Stimulated activated CD4-positive, alpha-beta T cell treated with anti-CD3 and anti-CD28 coated beads, Interleukin-4, amount 100 ng/mL, for 48 hours (primary cell): ENCODE measurements at places on chromosomes 7 and 10.

DNA sequence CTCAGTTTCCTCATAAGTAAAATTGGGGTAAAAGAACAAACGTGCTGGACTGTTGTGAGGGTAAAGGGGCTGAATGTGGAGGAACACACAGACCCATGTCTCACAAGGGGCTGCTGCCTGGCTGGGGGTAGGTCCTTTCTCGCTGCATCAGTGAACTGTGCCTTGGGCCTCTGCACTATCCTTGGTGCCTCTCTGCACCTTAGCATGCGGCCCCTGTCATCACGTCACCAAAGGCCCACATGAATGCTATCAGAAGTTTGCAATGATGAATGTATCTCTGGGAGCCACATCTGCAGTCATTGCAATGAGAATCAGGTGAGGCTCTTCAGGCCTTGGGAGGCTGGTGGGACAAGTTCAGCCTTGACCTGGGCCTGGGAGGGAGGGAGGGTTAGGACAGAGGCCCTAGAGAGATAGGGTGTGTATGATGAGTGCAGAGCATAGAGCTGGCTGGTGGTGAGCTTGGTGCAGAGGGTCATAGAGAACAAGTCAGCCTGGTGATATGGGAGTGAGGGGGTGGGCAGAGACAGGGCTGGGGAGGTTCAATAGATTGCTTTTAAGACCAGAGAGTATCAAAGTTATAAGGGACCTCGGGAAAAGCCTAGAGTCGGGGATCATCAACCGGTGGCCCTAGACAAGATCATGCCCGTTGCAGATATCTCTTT, 308.4 kb downstream of the RPS24 start:
- DNase-seq, result no peak

DNA sequence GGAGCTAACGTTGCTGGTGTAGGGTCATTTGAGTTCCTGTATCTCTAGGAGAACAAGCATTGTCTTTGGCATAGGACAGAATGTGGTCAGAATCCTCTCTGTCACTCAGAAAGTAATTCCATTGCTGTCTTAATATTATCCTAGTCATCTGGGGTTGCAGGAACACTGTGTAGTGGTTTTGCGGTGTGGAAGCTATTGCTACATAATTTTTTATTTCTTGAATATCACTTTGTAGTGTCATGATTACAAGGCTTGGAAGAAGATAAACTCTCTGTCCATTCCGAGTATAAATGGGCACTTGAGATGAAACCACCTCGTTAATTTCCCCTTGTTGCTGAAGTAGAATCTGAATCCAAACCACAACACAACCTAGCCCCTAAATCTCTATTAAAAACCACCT, 919.2 kb downstream of the LRMDA start:
- DNase-seq, result no peak

- DNase-seq, result no peak
These were observed 140.1 kb downstream of the KMT2E start for GRCh38 chr7:105154084-105154483.

- no peak for DNase-seq
These were observed 94.9 kb downstream of the MARCHF5 start for GRCh38 chr10:92385831-92386230.

GRCh38 chr7:113292105-113292504, 173.8 kb upstream of the SMIM30 start:
- no peak for DNase-seq

- DNase-seq, result no peak
These were observed 109.2 kb downstream of the PIP4K2A start for GRCh38 chr10:22605168-22605567.

DNA sequence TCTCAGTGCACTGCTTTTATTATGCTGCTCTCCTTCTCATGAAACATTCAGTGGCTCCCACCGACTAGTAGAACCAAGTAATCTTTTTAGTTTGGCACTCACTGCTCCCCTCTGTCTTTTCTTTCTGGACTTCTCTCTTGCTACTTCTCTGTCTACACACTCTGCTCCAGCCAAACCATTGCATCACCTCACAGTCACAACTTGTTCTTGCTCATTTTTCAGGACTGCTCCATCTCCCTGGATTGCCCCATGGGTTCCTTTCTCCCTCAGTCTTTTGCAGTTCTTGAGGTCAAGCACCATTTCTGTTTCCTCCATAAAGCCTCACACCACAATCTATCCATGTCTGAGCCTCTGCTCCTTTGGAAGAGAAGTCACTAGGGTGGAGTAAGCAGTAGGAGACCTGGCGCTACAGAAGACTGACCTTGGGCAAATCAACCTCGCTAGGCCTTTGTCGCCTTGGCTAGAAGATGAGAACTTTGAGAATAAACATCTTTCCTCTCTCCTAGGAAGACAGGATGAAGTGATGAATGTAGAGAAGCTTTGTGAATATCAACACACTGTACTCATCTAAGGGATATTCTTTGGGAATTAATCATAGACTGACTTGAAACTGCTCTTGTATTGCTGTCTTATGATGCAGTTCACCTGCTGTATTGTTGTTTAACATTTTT, 186.2 kb downstream of the LRMDA start:
- no peak for DNase-seq

GRCh38 chr10:78549140-78549935, 515.7 kb downstream of the RPS24 start:
- no peak for DNase-seq

DNA sequence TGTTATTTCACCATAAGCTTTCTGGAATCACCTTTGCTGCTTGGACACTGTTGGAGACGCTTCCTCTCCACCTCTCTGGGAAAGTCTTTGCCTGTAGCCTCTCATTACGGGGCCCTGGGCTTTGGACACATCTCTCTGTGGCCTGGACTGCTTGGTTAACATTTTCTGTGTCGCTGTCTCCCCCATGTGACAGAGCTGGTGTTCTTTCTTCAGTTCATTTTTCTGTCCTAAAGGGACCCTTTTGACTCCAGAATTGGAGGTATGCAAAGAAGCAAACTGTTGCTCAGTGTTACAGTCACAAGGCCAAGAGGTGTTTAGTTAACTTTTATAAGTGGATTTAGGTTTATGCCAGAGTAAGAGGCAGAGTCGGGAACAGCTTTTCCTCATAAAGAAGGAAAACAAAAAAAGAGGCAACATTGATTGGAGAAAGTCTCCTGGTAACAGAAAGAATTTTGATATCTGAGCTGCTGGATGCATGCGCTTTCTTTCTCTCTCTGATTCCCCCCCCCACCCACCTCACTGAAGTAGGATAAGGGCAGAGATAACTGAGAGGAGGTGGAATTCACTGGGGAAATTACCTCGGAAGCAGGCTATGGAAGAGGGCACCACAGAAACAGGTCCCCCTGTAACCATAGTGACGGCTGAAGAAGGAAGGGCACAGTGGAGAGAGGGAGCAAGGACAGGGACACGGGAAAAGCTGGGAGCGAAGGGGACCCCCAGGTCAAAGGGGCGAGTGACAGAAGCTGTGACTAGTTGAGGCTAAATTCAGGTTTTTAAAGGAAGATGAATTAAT, 57.8 kb downstream of the LGI1 start:
- DNase-seq, result no peak

- DNase-seq, result no peak
These were observed 16.4 kb upstream of the ITPRID1 start for GRCh38 chr7:31497516-31497915.

DNA sequence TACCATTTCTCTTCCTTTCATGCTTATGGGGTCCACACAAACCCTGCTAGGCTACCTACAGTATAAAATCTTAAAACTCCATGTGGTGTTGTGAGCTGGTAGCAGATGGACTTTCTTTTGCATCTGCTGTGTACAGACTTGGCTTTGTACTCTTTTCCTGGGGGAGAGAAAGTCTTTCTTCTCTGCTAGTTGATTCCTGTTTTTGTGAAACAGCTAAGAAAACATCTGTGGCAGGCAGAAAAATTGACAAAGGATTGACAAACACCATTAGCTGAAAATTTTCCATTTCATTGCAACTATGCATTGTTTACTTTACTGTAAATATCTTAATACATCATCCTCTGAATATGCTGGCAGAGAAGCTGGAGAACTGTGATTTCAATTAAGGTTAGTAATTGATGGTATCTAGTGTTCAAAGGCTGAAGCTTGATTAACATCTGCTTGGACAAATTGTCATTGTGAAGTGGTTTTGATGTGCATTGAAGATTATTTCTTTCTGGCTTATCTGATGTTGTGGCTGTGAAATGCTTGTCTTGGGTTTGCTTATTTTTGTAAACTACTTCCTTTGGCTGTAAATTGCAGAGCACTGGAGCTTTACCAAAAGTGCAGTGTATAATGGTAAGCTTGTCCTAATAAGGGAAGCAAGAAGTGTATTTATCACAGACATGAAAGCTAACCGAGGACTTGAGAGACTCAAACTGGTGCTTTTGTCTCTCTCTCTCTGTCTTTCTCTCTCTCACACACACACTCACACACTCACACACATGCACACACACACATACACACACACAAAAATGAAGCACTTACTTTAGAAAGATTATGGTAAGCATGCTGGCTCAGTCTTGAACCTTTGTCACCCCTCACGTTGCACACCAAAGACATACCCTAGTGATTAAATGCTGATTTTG, at the start of gene FOXP2:
Gene FOXP2, plus strand, starts transcription at position 660 of the 908 bp plus-strand sequence. CDS start 11,697 bp downstream, outside the sequence.
- DNase-seq, result no peak

- DNase-seq, result no peak
These were observed 1.0 kb downstream of the NXPH1 start for GRCh38 chr7:8434290-8435002.

DNA sequence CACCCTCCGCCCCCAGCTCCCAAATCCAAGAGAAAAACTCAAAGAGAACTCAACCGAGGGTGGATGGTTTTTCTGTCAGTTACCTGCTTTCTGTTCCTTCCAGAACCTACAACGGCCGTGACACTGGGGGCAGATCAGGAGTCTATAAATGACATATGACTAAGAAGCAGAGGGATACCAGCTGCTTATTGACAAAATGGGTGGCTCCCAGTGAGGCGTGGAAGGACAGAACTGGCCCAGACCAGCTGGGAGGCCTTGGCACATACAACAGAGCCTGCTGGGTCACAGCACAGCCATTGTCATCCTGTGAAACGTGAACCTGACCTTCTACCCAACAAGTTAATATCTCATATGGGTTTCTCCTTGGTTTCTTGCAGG, 84.3 kb upstream of the ADRB1 start:
- DNase-seq, result no peak

DNA sequence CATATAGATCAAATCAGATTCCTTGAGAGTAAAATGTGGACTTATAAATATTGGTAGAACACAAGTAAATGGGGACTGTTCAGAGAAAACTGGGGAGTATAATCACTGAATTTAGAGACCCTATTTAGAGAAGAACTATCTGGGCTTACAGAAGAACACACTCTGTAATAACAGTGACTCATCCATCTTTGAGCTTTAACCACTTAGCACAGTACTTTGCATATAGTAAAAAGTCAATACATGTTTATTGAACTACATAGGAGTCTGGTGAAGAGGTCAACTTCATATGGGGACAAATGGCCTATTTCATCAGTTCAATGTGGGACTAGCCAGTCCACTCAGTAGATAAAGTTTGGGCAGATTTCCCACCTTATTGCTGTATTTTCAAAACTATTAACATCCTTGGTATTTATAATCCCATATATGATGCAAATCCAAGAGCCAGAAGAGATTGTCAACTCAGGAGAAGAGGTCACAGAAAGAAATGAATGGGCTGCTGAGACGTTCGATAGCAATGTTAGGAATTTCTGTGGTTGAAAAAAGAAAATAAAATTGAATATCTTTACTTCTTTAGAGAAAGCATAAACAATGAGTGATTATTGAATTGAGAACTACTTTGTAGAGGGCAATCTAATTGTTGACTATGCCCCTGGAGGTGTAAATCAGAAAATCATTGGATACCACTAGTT, 119.3 kb upstream of the CACNA2D1 start:
- no peak for DNase-seq

DNA sequence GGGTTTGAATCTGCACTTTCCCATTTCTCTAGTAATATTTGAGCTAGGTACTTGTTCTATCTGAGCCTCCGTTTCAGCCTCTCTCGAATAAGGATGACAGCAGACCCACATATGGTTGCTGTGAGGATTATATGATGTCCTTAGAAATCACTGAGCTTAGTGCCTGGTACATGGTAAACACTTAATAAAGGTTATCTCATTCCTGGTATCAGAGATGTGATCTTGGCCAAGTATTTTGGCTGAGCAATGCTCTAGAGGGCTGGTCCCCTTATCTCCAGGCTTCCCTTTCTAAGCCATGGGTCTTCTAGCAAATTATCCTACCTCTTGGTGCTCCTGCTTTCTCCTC, 407 bp upstream of the MKRN1 start:
- no peak for DNase-seq

GRCh38 chr7:101239191-101239950, 1.8 kb upstream of the CLDN15 start:
- no peak for DNase-seq

DNA sequence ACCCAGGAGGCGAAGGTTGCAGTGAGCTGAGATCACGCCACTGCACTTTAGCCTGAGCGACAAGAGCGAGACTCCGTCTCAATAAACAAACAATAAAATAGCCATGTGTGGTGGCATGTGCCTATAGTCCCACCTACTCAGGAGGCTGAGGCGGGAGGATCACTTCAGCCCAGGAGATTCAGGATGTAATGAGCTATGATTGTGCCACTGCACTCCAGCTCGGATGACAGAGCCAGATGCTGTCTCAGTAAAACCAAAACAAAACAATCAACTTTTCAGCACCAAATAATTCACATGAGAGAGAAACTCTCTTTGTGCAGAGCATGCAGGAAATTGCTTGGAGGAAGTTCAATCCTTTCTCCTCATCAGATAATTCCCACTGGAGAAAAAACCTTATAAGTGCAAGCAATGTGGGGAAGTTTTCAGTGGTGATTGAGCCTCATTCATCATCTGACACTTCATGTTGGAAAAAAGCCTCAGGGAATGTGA, 13.4 kb upstream of the FIS1 start:
- DNase-seq, result no peak

DNA sequence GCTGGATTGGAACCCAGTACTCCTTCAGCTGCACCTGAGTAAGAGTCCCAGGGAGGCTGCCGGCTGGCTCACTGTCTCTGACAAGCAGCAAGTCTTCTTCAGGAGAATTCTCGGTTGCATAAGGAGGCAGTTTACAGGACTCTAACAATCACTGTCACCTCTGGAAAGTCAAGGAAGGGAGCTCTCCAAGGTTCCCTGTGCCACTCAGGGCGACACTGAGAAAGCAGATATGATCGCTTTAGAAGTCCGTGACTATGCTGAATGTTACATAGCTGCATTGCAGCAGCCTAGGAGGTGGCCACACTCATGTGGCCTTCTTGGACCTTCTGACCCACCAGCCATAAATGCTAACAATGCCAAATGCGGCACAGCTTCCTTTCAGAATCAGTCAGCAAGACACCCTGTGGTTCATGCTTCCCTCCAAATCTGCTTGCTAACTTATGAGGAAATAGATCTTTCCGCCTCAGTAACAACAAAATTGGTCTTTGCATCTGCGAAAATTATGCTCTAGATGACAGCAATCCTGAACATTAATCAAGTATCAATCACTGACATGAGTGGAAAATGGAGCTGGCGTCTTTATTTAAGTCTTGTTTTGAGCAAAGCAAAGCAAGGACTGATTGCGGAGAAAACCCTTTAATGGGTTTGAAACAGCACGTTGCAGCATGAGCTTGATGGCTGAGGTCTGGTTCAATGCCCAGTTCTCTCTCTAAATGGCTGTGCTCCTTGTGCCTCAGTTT, 132.9 kb downstream of the ATXN7L1 start:
- no peak for DNase-seq

DNA sequence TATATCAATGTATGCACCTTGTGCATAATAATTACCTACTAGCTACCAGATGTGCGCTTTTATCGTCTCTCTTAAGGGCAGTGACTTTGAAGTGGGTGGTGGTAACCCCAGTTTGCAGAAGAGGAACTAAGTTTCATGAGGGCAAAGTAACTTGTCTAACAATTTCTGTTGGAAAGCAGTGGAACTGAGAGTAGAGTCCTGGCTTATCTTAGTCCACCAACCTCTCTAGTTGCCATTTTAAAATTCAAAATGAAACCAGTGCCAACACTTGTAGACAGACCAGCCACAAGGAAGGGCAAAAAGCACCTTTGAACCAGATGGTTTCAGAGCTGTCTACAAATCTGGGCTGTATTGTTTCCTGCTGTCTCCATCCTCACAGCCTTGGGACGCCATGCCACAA, 32.0 kb upstream of the RBM20 start:
- DNase-seq, result no peak
